ENCODE measurements at places on chromosomes 4 and X.

DNA sequence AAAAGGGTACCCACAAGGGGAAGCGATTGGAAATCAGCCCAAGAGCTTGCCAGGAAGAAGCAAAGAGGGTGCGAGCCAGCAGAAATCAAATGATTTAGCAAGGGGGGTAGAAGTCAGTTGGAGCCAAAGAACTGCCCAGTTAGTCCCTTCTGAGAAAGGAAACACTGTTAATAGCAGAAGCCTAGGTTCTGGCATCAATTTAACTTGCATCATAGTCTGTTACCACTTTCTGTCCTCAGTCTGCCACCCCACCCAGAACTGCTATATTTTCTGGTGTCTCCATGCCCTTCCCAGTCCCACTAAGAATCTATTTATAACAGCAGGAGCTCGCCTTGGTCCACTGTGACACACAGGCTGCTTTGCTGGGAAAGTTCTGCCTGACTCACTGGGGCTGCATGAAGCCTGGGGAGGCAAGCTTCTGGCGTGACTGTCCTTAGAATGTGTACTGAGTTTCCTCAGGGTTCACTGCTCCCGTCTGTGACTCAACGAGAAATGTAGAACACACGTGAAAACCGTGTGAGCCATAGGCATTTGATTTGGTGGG is 157.8 kb upstream of the TTC29 start:
- DNase-seq: no peak

GRCh38 chr4:8310306-8310705 is 40.8 kb downstream of the HTRA3 start:
- DNase-seq: no peak

- DNase-seq: no peak
Observed at GRCh38 chrX:142251680-142252079, 46.6 kb upstream of the MAGEC2 start.

- DNase-seq: no peak
Observed at GRCh38 chr4:8910822-8911315, 39.2 kb upstream of the HMX1 start.

DNA sequence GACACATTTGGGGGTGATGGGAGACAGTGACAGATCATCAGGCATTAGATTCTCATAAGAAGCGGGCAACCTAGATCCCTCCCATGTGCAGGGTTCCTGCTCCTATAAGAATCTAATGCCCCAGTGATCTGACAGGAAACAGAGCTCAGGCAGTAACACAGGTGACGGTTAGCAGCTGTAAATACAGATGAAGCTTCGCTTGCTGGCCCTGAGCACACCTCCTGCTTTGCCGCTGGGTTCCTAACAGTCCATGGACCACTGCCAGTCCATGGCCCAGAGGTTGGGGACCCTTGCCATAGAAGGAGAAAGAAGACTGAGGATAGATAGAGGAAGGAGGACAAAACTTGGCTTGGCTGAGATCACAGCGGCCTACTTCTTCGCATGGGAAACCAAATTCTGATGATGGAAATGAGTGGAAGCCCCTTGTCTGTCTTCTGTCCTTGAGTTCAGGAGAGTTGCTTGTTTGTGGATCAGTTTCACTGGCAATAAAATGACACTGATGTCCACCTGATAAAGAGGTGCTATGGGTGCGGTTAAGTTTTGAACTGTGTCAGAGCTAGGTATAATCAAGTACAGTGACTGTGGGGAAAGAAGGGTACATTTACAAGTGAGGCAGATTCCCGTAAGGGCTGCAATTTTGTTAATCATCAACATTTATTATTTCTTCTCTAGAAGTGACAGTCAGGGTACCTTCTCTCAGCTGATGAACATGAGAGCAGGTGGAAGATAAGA is 1.7 kb upstream of the TIFA start:
- DNase-seq: no peak

- no peak for DNase-seq
Observed at GRCh38 chr4:152074088-152074437, 313.3 kb upstream of the GATB start.

DNA sequence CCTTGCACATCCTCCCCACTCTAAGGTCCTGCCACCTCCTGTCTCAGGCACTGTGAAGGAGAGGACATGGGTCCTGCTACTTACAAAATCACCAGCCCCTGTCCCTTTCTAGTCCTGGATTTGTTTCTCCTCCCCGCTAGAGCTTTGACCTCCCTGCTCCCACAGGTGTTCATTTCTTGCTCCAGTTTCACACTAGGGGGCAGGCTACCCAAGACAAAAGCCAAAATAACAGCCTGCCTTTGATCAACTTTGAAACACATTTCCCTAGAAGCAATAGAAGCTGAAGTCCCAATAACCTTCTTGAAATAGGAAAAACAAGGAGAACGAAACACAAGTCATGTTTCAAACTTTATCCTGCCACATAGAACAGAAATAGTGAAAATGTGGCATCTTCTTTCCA is 164.4 kb downstream of the QDPR start:
- DNase-seq: no peak

DNA sequence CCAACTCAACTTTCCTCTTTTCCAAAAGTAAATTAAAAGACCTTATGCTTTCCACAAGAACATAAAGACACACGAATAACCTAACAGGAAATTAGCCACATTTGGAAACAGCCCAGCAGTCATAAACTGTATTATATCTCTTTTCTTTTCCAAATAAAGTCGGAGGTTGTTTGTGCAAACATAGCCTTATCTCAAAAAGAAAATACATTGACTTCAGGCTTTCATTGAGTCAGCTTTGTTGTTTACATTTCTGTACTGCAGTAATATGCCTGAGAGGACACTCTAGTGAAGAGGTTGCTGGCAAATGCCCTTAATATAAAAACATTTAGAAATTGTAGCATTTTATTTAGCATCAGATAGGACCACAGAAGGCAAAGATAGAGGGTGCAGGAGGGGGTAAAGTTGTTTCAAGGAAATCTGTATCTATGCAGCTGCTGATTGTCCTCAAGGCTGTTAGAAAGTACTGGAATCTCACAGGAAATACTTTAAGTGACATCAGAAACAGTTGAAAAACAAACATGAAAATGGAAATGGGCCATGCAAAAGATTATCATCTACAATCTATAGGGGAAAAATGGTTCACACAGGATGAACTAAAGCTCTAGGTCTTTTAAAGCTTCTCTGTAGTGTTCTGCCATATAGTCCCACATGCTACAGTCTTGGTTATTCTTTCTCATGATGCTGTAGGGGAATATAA is 14.5 kb downstream of the LNX1 start:
- DNase-seq: no peak

DNA sequence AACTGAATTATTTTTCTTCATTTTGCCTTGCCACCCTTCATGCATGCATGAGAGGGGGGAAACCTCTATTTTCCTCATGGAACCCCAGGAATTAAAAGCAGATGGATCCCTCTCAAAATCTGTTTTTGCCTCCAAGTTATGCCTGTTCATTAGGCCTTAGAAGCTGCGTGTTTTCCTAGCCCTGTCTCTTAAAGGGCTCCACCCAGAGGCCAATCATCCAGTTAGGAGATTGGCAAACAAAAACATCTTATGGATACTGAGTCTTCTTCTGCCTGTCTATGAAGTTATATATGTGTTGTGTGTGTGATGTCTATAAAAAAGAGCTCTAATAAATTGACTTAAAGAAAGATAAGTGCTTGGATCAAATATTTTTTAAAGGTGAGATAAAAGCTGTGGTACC is 142.9 kb downstream of the ANAPC10 start:
- DNase-seq: no peak

- no peak for DNase-seq
Observed at GRCh38 chr4:134650461-134650860, 448.9 kb upstream of the PABPC4L start.

GRCh38 chr4:24932515-24933225 is 19.8 kb upstream of the CCDC149 start:
- no peak for DNase-seq

- no peak for DNase-seq
Observed at GRCh38 chr4:89570931-89571330, 263.3 kb upstream of the GPRIN3 start.

GRCh38 chr4:79935274-79935673 is 137.8 kb downstream of the ANTXR2 start:
- DNase-seq: no peak

GRCh38 chrX:86102341-86102740 is 45.9 kb upstream of the DACH2 start:
- DNase-seq: no peak

- no peak for DNase-seq
Observed at GRCh38 chr4:128355305-128355704, 67.7 kb upstream of the PGRMC2 start.

DNA sequence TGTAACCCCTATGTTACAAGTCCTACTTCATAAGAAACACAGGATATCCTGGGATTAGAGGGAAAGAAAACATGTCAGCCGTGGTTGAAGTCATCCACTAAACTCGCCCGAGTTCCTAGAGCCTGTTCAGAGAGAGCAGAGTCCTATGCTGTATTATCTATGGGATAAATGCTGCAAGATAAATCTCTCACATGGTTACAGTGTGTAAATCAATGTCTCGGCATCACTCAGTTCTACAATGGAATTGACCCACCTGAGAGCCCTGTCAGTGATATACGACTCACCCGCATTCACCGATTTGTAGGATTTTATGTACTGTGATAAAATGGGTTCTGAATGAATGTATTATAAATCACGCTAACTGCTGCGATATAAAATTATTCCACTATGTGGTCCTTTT is 127.8 kb upstream of the ANXA3 start:
- no peak for DNase-seq

Data from activated T-helper 1 cell treated with anti-CD3 and anti-CD28 coated beads, Interleukin-2, amount 50 U/mL, for 16 hours (primary cell).